ENCODE measurements at places on chromosomes 4 and X.

GRCh38 chr4:21915761-21916160, 32.8 kb downstream of the KCNIP4 start:
- no peak for DNase-seq

DNA sequence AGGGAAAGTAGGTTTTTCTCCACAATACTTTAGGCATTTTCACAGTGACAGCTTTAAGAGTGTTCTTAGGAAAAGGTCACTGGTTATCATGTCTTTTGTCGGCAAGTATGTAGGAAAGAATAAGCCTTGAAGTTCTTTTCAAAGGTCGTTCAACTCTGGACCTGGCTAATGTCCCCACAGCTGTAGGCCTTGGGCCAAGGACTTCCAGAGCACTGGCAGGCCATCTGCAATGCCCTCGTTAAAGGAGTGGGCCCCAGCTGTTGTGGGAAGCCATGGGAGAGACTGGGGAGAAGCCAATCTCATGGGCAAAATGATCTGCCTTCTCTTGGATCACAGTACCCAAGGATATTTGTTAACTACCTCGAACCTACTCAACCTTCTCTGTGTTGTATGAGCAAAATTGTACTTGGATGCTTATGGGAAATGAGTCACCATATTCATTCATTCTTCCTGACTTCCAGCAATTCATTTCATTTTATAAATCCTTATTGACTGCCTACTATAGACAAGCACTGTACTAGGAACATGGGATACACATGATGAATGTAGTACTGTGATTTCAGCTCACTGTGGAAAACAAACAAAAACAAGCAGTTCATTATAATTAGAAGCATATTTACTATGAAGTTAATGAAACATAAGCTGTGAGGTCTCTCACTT, 141.1 kb upstream of the KIT start:
- DNase-seq = no peak

- no peak for DNase-seq
These were observed 158.2 kb upstream of the DDIT4L start for GRCh38 chr4:100348473-100348872.

- no peak for DNase-seq
These were observed 323.8 kb downstream of the FBXW7 start for GRCh38 chr4:152211936-152212653.

GRCh38 chr4:4856071-4857000, 3.1 kb upstream of the MSX1 start:
- DNase-seq = no peak

GRCh38 chr4:73275318-73275654, 16.7 kb upstream of the ANKRD17 start:
- DNase-seq = no peak

- no peak for DNase-seq
These were observed 2.6 kb downstream of the ARHGAP10 start for GRCh38 chr4:147734496-147734895.

GRCh38 chrX:153669901-153670731, 3.5 kb downstream of the PNCK start:
- no peak for DNase-seq

GRCh38 chr4:167890226-167890625, 202.1 kb upstream of the ANXA10 start:
- DNase-seq = no peak

DNA sequence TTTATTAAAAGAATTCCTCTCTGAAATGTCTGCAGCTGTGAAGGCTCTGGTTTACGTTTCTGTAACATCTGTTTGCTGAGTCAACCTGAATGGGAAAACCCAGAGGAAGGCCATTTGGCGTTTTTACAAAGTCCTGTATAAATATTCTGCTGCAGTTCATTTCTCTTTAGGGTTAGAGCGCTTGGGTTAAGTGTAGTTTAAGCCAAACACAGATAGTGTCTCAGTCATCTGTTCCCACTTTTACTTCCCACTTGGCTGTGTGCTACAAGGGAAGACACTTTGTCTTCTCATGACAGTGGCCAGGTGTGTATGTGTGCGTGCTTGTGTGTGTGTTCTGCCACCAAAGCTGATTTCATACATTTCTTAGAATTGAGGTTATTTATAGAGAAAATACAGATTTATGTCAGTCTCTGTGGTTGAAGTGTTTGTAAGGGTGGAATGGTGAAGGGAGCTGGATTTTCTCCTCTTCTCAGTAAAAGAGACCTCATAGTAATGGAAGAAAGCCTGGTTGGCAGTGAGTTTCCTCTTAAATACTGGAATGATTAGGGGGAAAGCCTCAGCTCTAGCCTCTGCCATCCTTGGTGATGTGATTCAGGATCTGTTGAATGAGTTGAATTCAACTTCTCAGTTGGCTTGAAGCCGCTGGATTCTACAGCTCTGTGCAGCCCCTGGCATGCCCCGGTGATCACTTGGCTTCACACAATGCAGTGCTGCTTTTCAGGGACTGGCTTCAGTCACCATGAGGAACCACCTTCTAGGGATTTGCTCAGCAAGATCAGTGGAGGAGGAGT, 50.6 kb downstream of the JADE1 start:
- DNase-seq = no peak

DNA sequence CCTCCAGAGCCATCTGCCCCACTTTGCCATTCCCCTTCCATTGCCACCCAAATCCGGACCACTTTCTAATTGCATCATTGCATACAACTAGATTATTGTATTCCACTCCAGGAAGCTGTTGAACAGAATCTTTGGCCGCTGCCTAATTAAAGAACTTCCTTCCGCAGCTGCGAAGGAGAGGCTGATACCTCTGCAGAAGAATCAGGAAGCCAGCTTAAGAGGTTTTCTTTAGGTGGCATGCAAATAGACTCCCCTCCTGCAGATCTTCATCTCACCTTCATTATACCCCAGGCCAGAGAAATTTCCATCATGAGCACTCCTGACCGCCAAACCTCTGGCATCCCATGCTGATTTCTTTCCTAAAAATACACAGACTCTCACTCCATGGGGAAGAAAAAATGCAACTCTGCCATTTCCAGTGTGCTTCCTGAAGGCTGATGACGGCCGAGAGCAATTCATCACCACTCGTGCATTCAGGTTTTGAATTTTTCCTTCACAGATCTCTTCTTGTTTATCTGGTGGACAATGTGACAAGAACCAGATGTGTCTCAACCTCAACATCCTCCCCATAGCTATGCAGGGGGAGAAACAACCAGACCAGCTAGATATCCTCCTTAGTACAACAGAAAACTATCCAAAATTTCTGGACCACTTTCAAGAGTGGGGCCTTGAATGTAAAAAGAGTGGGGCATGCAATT, 31.2 kb downstream of the LGI2 start:
- no peak for DNase-seq
